ENCODE measurements at places on chromosomes 6 and 20.

GRCh38 chr6:64926051-64926450 lies 781.0 kb downstream of the EYS start:
- DNase-seq: no peak

GRCh38 chr6:16436550-16436949 lies 198.2 kb downstream of the GMPR start:
- DNase-seq: no peak

DNA sequence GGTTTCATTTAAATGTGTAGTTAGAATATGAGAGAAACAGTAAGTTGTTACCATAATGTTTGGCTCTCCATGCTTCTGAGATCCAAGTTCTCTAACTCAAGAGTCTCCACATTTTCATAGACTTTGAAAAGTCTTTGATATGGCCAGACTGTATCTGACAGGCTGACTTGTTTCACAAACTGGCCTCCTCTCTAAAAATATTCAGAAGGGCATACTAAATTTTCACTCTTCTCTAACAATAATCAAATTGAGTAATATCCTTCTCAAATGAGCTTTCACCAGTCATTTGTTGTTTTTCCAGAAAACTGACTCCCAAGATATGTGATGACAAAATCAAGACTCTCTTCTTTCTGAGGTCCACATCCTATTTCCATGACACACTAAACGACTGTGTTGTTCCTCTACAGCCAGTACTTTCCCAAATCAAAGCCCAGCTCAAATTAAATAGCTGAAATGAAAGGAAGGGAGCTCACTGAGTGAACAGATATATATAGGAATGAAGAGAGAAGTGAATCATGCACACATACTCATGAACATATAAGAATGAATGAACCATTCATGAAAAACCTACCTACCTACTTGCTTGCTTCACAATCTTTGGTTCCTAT lies 15.1 kb downstream of the HIVEP2 start:
- no peak for DNase-seq

- DNase-seq: no peak
Observed at GRCh38 chr6:53858913-53859312, 64.1 kb downstream of the LRRC1 start.

DNA sequence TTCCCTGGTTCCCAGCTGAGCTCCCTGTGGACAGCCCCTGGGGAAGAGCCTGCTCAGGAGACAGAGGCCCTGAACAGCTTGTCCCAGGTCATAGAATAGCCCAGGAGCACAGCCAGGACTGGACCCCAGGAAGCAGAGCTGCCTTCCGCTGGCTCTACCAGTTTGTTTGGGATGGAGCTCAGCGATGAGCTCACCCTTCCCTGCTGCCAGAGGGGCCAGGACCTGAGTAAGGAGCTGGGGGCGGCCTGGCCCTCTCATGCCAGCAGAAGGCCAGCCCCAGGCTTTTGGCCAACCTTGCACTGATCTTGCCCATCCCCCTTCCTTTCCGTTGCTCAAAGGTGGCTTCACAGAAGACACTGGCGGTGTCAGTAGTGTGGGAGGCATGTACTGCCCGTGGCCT lies 17.5 kb downstream of the MMP24OS start:
- no peak for DNase-seq

DNA sequence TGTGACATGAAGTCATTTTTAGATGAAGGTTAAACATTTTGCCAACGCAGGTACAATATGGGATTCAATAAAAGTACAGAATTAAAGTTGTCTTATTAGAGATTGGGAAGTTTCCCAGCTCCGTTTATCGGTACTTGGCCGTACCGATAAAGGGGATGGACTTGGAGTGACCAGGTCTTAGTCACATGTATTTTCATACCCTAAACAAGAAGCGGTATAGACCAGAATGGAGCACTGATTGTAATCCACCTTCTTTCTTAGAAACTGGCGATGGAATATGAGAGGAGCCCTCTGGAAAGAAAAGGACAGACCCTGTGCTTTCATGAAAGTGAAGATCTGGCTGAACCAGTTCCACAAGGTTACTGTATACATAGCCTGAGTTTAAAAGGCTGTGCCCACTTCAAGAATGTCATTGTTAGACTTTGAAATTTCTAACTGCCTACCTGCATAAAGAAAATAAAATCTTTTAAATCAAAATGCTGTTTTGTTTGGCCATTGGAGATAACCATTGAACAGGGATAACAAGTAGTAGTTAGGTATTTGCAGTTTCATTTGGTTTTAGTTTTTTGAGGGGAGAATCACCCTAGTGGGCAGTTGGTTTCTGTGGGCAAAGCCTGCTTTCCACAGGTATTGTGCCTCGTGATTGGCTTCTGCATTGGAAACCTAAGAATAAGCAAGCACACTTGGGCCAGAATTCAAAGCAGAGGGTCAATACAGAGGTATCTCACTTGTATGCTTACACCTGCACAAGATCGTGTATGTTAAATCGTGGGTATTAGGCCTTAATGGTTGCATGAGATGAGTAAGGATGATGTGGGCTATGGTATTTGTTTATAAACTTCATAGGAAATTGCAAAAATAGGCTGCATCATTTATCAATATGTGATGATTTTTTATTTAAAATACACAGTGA lies 11.2 kb upstream of the ZNFX1 start:
- DNase-seq: no peak

- no peak for DNase-seq
Observed at GRCh38 chr6:77106992-77107391, 356.3 kb downstream of the HTR1B start.

DNA sequence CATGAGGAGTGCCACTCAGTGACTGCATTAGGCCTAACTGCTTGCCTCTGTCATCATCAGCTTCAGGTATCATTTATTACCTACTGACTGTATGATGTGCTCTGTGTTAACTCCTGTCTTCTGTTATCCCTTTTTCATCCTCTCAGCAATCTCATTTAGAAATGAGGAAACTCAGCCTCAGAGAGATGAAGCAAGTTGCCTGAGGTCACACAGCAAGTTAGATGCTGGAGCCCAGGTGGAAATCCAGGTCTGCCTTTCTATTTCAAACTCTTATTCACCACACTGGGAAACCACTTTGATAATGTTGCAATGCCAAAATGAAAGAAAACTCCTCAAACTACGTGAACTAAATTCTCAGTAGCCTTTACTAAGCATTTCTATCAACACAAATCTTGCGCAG lies 1.3 kb downstream of the FERMT1 start:
- no peak for DNase-seq

DNA sequence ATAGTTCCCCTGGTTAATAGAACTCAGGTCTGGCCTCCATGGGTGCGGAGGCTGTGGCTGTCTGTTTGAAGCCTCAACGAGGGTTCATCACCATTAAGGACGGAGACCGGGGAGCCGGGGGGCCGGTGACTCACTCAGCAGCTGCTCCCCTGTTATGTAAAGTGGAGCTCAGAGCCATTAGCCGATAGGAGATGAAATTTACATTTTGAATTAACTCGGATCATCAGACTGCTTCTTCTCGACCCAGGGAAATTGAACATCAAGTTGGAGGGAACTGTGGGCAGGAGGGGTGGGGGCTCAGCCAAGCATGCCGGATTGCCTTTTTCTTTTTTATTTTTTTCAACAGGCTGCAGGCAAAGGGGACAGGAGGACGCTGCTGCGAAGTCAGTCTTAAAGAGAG lies 12.3 kb downstream of the PCK1 start:
- DNase-seq: no peak

- DNase-seq: no peak
Observed at GRCh38 chr6:52564856-52565255, 12.0 kb downstream of the TRAM2 start.

DNA sequence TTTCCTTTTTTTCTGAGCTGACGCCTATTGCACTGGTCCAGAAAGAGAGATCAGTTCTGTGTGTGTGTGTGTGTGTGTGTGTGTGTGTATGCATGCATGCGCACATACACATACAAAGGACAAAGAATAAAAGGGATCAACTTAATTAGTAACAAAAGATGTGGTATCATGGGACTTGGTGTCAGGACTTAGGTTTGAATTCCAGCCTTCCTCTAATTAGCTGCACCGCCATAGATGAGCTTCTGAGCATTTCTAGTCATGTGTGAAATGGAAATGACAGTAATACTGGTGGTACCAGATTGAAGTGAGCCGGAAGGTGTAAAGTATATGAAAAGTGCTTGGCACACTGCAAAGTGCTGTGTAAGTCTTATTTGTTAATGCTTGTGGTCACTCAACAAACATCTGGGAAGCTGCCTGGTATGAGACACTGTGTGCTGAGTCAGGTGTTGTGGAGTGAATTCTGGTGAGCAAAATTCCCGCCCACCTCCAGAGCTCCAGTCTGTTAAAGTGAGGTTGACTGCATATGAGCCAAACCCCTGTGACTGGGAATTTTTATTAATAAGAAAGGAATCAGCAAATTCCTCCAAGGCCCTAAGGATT lies 12.4 kb downstream of the DAAM2 start:
- no peak for DNase-seq

DNA sequence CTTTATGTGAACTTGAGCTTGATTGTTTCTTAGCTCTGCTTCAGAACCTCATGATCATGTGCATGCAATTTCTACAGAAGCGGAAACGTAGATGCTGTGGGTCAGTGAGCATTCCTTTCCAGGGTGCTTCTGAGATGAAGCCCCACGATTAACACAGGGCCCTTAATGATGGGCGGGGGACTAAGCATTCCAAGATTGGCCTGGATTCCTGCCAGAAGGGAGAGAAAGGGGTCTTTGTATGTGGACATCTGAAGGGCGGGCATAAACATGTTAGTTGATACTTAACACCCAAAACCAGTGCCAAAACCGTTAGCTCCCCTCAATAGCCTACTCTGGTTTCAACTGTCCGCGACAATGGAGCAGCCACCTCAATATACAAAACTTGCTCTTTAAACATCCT lies 46.9 kb upstream of the POU3F2 start:
- DNase-seq: no peak

DNA sequence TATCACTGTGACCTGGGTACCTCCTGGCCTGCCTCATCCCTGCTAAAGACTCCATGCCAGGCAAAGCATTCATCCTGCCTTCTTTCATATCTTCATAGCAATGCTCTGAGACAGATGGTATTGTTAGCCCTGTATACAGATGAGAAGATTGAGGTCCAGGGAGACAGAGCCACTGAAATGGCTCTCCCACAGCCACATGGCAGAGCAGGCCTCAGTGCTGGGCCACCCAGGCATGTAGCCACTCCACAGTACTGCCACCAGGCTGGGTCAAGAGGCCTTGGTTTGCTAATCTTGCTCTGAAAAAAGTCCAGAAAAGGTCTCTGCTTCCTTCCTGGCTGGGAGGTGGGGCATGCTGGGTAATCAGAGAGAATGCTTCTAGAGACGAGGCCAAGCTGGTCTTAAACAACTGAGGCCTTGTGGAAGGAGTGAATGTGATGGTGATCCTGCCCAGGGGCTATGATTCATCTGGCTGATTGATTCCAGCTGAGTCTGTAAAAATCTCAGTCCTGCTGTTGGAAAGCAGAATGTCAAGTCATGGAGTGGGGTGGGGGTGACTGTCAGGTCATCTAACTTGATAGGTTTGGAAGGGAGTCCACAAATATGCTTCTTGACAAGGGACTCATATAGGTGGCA lies 29.8 kb downstream of the HM13 start:
- DNase-seq: no peak

GRCh38 chr20:44884907-44885391 lies 556 bp upstream of the YWHAB start:
- DNase-seq: no peak

DNA sequence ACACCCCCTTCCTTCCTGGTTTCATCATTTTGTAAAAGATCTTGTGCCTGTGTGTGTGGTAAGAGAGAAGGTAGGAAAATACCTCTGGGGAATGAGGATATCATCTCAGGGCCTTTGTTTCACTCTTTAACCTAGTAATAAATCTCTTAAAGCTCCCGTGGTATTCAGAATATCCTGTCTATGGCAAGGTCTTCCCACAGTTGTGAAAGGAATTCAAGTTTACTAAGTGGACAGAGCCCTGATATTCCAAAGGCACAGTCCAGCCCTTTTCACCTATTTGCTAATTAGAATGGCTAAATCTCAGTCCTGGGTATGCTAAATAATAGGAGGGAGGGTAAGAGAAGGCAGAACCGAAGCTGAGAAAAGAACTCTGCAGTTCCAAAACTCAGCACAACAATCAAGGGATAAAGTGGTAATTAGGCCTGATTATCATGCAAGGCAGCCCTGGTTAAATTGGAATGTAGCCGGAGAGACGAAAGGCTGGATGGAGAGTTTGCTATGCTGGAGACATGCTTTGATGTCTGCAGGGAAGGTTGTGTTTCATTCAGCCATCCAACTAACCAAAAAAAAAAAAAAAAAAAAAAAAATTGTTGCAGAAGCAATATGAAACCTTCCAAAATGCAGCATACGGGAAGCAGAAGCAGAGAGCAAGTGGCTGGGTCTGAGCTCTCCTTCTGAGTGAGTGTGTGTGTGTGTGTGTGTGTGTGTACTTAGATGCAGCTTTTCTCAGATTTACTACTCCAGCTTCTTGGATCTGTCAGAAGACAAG lies 28.5 kb upstream of the PIM1 start:
- peak; percentile 43 for DNase-seq

- DNase-seq: no peak
Observed at GRCh38 chr6:83092756-83093399, 25.4 kb downstream of the DOP1A start.

GRCh38 chr20:13681248-13682125 lies 42.8 kb upstream of the TASP1 start:
- DNase-seq: no peak

DNA sequence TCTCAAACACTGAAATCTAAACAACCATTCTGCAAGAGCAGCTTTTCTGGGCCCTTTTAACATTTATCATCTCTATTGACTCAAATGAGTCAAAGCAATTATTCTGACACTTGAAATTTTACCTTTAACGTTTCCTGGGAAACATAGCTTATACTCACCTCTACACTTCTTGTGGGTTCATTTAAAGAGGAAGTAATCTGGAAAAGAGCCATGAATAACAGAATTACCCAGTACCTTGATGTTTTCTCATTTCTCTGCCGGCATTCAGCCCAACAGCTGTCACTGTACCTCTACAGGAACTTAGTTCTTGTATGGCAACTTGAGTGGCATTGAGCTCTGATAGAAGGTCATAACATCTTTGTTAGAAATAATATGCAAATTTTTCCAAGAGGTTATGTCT lies 272.2 kb downstream of the KCNQ5 start:
- no peak for DNase-seq

DNA sequence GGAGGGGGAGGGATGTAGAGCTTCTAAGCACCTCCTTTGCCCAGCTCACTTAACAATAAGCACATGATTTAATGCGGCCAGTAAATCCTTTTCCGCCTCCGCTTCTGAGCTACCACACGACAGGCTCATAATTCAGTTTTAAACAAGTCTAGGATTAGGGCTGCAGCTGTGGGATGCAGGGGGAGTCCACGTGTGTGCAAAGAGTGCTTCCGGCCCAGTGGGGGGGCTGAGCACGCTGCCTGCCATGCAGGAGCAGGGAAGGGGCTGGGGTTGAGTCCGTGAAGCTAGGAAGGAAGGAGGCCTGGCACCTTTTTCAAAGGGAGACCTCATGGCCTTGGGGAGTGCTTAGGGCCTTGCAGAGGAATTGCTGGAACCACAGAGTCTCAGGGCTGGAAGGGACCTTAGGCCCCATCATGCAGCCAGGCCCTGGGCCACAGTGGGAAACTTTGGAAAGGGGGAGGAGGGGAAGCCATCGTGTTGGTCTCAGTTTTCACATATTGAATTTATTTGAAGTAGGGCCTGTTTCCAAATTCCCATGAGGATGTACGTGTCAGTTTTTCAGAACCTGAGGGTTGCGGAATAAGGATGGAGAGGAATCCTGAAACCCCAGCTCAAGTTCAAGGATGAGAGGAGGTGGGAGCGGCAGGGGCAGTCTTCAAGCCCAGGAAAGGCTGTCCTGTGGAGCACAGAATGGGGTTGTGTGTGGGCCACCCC lies 96.1 kb downstream of the VEGFA start:
- no peak for DNase-seq

GRCh38 chr20:32534661-32535240 lies 50.4 kb downstream of the NOL4L start:
- no peak for DNase-seq

- DNase-seq: no peak
Observed at GRCh38 chr6:44674226-44675155, 287.0 kb downstream of the CDC5L start.
